NCI-H460 (cell line): ENCODE measurements at places on chromosomes 5 and 9. TPM values are rescaled to one million over a fixed set of nuclear protein-coding genes. Genes with fewer than 3 reads are reported as not detected.

DNA sequence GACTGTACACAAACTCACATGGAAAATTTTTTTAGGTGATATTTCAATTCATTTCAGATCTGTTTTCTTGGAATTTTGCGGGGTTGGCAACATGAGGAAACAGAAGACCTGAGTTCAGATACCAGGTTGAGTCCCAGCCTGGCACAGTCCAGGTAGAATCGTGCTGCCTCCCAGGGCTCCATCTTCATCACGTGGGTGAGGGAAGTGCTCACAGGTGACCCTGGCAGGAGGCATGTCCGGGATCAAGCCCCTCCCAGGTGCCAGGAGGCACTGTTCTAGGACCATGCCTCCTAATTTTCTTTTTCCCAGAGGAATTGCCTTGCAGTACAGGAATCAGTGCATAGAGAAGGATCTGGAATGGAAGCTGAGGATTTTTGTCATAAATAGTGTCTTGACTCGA lies 318.3 kb upstream of the IRX4 start:
- no peak for DNase-seq

DNA sequence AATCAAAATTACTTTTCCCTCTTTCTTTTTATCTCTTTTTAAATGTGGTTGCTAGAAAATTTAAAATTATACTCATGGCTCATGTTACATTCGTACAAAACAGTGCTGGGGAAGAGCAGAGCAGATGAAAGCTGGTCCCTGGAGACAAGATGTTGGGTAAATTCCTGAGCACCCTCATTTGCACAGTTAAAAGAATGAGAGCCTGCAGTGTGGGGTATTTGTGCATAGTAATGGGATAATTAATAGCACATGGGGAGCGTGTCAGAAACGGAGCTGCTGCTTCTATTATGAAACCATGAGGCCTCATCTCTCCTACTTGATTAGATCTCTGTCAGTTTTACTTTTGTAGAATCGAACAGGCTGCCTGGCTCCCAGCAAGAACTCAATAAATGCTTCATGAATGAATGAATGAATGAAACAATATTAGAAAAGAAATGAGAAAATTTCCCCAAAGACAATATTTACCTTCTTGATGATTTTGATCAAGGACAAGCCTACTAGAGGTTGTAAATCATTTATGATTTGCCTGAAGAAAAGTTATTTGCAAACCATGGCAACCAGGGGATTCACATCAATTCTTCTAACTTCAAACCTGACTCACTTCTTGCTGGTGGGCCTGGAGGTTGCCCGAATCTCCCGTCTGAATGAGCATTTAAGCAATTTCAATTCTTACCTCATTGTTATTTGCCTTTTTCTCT lies 177.2 kb upstream of the TUT7 start:
- DNase-seq: no peak

OR1Q1 gene
- not detected in 2 replicates for total RNA-seq

ASPN gene
- total RNA-seq: not detected in 2 replicates

CTNND2 gene
- total RNA-seq: 10.6 and 11.4 TPM in 2 replicates

SPATA9 gene
- total RNA-seq: 0.42 and 0.49 TPM in 2 replicates

GRCh38 chr9:96152550-96152949 lies 149.4 kb downstream of the HSD17B3 start:
- no peak for DNase-seq

ZNF658 gene
- total RNA-seq: 3.5 and 4.9 TPM in 2 replicates

DNA sequence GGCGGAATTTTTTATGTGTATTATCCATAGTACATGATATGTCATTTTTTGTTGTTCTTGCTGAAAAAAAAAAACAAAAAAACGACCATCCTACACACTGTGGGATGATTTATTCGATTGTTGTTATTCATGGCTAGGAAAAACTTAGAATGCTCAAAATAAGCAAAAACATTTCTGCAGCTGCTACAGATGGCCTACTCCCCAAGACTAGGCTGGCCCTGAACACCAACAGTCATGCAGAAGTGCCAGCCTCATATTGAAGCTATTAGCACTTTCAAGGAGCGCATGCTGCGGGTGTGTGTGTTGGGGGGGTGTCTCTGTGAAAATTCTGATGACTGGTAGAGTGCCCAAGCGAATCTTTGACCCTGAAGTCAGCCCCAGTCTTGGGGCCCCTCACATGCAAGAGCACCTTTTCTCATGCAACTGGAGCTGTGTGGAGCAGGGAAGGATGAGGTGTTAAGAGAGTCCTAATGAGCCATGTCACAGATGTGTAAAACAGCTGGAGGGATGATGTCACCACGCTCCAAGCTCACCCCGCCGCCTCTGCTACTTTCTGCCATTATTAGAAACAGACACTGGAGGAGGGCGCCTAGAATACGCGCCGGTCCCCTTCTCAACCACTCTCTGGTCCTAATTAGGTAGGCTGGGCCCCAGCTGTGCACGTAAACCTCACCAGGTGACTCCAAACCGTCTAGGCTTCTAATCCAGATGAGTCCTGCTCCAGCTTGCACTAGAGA lies 61.0 kb upstream of the SMIM23 start:
- no peak for DNase-seq

- no peak for DNase-seq
Observed at GRCh38 chr5:59709846-59710245, 183.7 kb downstream of the PDE4D start.

RICTOR gene
- 23.8 and 24.5 TPM in 2 replicates for total RNA-seq

GRCh38 chr5:13325765-13326164 lies 618.7 kb downstream of the DNAH5 start:
- no peak for DNase-seq

GRCh38 chr5:96094904-96095303 lies 133.3 kb upstream of the ELL2 start:
- no peak for DNase-seq

GRCh38 chr9:394347-395052 lies 179.8 kb downstream of the DOCK8 start:
- no peak for DNase-seq

ALDH7A1 gene
- total RNA-seq: 21.2 and 27.2 TPM in 2 replicates

- DNase-seq: no peak
Observed at GRCh38 chr9:107394264-107394663, 95.3 kb downstream of the KLF4 start.

- DNase-seq: no peak
Observed at GRCh38 chr5:54601411-54602230, 84.1 kb downstream of the SNX18 start.

DNA sequence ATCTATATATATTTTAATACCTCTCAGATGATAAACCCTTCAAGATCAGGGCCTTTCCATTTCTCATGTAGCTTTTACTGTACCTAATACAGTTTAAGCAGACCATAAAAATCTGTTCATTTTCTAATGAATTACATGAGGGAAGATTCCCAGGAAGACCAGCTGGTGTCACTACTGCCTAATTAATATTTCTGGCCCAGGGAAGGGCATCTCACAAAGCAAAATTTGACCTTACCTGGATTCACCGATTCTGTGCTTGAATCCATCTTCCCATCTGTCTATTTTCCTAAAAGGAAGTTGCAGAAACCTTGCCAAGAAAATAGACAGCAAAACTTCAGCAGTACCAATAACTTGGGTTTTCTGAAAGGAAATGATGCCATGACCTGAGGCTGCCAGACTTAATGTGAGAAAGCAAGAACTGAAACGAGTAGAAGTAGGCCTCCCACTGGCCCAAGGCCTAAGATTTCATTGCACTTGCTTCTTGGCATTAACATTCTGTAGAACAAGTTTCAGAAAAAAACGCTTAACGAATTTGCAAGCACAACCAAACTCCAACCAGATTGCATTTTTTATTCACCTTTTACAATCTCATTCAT lies 83.0 kb upstream of the GLIS3 start:
- peak; percentile 4 for DNase-seq

DNA sequence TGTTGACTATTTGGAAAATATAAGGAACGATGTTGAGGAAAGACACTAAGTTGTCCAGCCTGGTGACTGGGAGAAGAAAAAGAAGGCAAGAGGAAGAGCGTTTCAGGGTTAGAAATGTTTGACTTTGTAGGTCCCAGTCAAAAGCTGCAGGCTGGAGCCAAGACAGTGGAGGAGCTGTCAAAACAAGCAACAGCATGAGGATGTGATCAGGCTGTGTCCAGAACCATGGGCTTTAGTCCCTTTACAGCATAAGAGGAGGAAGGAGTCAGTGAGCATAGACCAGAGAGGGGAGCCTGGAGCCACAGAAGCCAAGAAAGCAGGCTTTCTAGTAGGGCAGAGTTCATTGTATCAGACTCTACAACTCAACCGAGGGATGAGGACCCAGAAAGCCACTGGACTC lies 658.5 kb downstream of the BNC2 start:
- no peak for DNase-seq

ANGPTL2 gene
- 0.27 TPM in 1 of 2 replicates, not detected in the other for total RNA-seq

DNA sequence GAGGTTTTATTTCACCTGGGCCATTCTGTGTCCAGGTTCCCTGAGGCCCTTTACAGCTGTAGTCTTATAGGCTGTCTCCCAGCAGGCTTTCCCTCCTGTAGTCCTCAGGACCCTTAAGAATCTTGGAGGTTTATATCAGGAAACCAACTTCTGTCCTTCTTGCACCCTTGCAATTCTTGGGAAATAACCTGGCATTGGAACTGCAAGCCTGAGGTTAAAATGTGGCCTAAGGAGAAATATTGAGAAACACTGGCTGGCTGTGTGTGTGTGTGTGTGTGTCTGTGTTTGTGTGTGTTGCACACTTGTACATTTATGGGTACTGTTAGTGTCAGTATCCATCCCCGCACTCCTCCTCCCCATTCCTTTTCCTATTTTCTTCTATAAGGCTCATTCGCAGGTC lies 168.9 kb downstream of the PAPPA start:
- DNase-seq: no peak

OR1J2 gene
- 0.22 TPM in 1 of 2 replicates, not detected in the other for total RNA-seq

DOLK gene
- total RNA-seq: 18.3 and 20.6 TPM in 2 replicates

SH2D3C gene
- 0.12 and 0.57 TPM in 2 replicates for total RNA-seq

TLE1 gene
- total RNA-seq: 7.3 and 9.8 TPM in 2 replicates

DNA sequence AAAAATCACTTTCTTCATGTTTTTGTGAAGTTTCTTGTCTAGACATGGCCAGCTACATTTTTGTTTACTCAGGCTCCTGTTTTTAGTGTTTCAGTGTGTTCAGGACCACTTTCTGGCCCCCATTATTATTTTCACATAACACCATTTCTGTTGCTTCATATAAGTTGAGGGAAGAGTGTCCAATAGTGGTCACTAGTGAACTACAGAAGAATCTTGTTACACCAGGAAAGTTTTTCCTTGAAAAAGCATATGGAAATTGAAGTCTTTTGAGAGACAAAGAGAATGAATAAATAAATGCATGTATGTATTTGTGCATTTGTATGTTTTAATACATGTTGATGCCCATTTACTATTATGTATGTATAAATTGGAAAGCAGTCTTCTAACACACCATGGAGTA lies 3.8 kb downstream of the ADAMTSL1 start:
- DNase-seq: no peak

DNA sequence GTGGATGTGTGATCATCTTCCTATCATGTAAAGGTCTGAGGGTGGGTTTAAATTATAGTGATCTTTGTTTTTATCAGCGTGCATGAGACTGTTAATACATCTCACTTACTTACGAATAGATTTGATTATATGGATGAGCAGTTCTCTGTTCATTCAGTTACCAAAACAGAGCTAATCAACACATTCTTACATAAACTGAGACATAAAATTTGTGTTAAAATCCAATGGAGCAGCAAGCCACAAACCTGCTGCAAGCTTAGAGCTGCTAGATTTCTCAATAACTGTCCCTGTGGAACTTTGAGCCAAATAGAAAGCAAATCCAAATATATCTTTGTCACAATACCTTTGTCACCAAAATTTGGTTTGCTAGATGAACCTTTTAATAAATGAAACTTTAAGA lies 50.1 kb downstream of the NUDT12 start:
- no peak for DNase-seq

- DNase-seq: no peak
Observed at GRCh38 chr9:117368684-117369230, 46.1 kb downstream of the ASTN2 start.

DNA sequence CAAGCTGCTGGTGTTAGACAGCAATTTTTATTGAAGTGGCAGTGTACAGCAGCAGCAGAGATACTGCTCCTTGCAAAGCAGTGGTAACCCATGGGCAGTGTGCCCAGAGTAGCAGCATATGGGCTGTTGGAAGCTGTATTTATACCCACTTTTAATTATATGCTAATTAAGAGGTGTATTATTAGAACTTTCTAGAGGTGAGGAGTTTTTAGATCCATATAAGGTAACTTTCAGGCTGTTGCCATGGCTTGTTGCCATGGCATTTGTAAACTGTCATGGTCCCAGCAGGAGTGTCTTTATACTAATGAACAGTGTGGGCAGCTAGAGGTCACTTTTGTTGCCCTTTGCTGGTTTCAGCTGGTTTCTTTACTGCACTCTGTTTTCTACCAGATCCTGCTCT lies 3.7 kb upstream of the PJA2 start:
- no peak for DNase-seq

ADRA1B gene
- total RNA-seq: 0.12 and 0.17 TPM in 2 replicates

MAMDC4 gene
- 4.4 and 4.5 TPM in 2 replicates for total RNA-seq

ZNF366 gene
- total RNA-seq: not detected in 2 replicates

SLC46A2 gene
- total RNA-seq: not detected in 2 replicates

SPINK13 gene
- 1.3 and 2.8 TPM in 2 replicates for total RNA-seq

DNA sequence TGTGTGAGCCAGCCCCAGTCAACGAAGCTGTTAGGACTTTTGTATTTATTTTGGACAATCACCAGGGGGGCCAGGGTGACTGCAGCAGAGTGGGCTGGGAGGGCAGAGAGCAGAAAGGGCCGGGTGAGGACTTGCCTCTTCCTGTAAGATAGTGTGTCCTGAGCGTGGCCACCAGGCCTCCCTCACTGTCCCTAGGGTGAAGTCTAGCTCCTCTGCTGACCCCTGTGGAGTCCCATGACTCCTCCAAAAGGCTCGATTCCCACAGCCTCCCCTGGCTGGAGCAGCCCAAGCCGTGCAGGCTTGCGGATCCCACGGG lies 147.8 kb downstream of the RXRA start:
- DNase-seq: no peak

HMMR gene
- 75.7 and 78.2 TPM in 2 replicates for total RNA-seq

GRCh38 chr5:73393611-73394489 lies 54.7 kb downstream of the FOXD1 start:
- DNase-seq: no peak

SPATA31C1 gene
- total RNA-seq: not detected in 2 replicates

CDX1 gene
- not detected in 2 replicates for total RNA-seq

DNA sequence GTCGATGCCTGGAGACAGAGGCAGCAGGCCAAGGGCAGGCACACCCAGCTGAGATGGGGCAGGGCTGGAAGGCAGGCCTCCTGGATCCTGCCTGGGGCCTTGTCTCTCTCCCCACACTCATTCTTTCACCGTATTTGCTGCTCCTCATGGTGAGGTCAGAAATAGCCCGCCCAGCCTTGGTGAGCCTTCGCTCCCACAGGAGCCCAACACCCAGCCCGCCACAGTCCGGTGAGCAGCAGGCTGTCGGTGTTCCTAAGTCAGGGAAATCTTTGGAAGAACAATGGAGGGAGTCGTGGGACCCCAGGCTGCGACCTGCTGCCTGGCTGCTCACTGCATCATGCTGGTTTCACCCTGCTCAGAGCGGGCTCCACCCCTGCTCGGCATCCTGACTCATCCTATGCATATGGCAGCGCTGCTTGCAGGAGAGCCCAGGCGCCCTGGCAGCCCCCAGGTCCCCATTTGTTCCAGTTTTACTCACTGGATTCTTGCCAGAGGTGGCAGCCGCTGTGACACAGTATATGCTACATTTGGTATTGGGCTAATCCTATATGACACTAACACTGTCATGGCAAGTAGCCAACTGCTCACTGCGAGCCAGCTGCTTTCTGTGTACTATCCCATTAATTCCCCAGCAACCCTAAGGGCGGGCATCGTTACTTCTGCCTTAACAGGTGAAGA lies 53.2 kb upstream of the NCS1 start:
- no peak for DNase-seq

- no peak for DNase-seq
Observed at GRCh38 chr5:180865981-180866695, 5.1 kb upstream of the ZFP62 start.
